ENCODE measurements at places on chromosomes 6 and 20. TPM values are rescaled to one million over a fixed set of nuclear protein-coding genes. Genes with fewer than 3 reads are reported as not detected.

Gene ZKSCAN3
- 6.3 TPM for polyA plus RNA-seq

Gene SLC26A8
- 0.16 TPM for polyA plus RNA-seq

Gene EHMT2
- polyA plus RNA-seq: 35.2 TPM

Gene BPIFB1
- polyA plus RNA-seq: not detected

Gene ROS1
- 0.09 TPM for polyA plus RNA-seq

Gene CRISP3
- polyA plus RNA-seq: 0.29 TPM
